ENCODE measurements at places on chromosomes 6 and 20.

- DNase-seq, result no peak
Measured at GRCh38 chr20:51529758-51530157, 12.8 kb downstream of the NFATC2 start.

DNA sequence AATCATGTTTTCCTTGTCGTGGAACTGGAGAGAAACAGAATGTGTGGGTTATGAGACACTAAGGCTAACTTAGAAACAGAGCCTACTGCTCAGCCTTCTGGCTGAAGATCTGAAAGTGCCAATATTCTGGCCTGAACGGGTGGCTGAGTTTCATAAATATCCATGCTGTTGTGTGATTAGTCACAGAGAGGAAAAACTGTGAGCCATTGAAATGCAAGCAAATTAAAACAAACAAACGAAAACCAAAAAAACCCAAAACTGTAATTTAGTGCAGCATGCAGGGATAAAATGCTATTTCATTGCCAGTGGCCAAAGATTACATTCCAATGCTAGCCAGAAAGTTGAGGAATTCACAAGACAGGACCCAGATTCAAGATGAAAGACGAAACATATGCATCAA is 315.1 kb downstream of the UBE3D start:
- DNase-seq, result no peak

- DNase-seq, result no peak
Measured at GRCh38 chr6:158999154-158999665, 792 bp downstream of the RSPH3 start.

GRCh38 chr6:148435386-148435785 is 92.7 kb downstream of the SASH1 start:
- DNase-seq, result no peak

DNA sequence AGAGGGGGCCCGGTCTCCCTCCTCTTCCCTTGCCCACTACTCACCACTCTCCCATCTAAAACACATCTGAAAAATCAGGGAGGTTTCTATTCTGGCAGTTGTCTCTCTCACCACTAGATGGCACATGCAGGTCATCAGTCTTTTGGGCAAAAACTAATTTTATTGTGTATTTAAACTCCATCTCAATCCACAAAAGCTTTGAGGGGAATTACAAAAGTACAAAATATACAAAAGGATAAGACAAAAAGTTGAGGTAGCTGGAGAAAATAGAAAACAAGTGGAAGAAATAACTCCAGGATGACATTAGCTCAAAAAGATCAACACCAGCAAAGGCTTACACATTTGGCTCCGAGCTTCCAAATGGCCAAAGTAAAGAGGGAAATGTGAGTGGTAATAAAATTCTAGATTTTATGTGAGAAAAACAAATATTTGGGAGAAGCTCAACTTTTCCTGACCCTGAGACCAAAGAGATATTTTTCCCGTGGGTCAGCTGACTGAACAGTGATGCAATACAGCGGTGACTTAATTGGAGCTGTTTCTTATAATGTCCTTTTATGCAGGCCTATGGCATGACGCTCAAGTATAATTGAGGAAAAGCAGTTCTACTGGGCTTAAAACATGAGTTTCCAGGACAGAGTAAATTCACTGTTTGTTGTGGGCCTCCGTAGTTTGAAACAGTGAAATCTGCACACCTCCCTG is 79.8 kb upstream of the CHD6 start:
- DNase-seq, result no peak

- DNase-seq, result no peak
Measured at GRCh38 chr6:44699851-44700250, 312.3 kb downstream of the CDC5L start.

DNA sequence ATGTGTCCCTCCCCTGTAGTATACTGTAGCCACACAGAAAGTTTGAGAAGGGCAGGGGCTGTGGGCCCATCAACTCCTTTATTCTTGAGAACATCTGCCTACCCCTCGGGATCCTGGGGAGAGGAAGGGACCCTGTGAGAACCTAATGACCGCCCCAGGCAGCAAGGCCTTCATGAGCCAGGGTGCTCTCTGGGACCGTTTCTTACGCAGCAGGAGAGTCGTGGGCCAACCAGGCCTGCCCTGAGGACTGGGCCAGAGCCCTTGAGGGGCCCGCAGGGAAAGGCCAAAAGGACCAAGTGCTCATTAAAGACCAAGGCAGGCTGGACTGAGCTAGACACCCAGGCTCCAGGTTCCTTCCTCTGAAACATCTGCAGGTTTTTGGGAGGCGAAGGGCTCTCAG is 5.2 kb downstream of the SGK2 start:
- no peak for DNase-seq

- no peak for DNase-seq
Measured at GRCh38 chr20:37314099-37314498, 24.6 kb downstream of the MANBAL start.

- no peak for DNase-seq
Measured at GRCh38 chr20:41249411-41250281, 67.9 kb downstream of the ZHX3 start.

DNA sequence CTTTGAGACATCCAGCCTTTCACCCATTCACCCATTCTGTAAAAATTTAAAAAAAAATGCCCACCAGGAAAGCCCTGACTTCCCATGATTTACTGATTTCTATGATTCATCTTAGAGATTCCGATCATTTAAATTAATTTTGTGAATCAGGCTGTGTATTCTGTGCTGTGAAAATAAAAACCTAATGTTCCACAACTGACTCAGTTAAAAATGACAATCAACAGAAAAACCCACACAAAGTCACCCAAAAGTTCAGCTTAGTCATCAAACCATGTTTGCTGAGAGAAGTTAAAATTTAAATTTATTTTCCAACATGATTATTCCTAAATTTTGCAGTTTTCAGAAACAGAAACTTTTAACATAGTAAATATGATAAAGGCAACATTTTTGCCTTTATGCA is 509.9 kb downstream of the TENT5A start:
- no peak for DNase-seq

DNA sequence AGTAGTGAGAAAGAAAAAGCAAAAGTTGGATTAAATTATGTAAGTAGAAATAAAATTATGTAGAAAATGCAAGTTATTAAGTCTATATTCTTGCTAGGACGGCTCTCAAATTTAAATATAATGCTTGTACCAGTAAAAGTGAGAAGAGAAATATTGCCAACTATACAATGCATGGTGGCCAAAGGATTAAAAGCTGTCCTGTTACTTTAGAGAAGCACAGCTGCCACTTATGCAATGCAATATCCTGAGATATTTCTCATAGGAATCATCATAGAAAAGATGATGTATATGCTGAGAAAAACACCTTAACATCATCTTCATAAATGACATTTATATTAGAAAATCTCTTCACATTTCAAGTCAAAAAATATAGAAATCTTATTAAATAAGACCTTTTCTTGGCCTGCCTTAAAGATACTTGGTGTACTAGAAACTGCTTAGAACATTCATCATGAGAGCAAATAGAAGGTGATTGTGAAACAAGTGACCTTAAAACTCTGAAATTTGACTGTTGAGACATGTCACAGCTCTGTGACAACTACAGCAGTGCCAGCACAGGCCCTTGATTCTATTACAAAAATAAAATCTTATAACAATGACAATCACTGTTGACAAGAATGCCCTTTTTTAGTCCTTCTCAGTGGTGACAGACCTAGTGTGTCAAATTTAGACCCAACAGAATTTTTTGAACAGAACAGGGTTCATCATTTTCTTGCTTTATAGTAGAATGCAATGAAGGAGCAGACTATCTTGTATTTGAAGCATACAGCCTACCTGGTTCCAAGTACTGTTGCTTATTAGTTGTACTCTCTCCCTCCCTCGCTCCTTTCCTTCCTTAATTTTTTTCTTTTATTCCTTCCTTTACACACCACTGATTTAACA is 173.1 kb downstream of the CLVS2 start:
- DNase-seq, result no peak

- no peak for DNase-seq
Measured at GRCh38 chr6:120924214-120924613, 410.1 kb downstream of the TBC1D32 start.

DNA sequence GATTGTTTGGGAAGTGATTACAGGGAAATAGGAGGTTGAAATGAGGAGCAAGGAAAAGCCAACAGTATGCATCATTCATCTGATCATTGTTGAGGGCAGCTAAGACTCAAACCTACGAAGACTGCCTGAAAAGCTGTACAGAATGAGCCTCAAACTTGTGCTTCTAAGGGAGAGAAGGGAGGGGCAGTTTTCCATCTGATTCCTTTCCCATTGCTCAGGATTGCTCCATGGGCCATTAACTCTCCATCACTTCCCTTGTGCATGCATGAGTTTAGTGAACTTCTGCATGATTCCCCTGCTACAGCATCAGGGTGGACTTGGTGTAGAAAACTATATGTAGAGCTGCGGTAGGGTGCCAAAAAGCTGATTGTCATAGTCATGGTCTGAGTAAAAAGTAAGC is 742.7 kb upstream of the SLC35B3 start:
- no peak for DNase-seq

DNA sequence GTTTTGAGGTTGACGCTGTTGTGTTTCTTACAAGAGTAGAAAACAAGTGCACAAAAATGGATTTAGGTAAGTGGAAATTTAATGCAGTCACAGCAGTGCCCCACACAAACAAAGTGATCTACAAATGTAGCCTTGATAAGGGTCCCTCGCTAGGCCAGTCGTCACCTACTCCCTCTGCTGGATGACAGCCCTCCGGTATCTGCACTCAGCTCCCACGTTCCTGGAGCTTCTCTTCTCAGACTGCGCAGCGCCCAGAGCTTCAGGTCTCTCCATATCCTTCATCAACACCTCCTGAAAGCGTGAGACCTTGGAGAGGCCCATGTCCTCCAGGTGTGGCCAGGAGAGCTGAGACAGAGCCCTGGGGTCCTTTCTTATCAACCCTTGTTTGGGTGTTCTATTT is 58.3 kb upstream of the MAP3K4 start:
- no peak for DNase-seq

DNA sequence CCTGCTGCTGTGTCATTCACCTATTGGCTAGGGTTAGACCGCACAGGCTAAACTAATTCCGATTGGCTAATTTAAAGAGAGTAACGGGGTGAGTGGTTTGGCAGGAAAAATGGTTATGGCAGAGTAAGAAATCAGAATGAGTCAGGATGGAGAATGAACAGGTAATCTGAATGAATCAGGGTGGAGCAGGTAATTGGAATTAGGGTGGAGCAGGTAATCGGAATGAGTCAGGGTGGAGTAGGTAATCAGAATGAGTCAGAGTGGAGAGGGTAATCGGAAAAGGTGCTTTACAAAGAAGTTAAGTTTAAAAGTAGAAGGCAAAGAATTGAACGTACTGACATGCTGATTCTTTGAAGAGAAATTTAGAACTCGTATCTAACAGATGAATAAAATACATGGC is 11.7 kb downstream of the SLC35A1 start:
- DNase-seq, result no peak

DNA sequence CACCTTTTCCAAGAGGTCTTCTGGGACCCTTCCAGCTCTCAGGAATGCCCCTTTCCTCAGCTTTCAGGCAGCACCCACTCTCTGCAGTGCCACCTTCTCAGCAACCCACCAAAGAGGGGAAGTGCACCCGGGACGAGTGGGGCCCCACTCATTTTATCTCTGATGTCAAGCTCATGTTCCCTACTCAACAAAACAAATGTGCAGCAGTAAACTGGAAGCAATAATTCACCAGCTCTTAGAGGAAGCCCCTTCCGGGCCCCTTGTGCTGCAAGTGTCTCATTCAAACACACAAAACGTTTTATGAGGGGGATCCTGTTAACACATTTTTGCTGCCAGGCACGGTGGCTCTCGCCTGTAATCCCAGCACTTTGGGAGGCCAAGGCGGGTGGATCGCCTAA is 13.6 kb downstream of the GFOD1 start:
- DNase-seq, result no peak

DNA sequence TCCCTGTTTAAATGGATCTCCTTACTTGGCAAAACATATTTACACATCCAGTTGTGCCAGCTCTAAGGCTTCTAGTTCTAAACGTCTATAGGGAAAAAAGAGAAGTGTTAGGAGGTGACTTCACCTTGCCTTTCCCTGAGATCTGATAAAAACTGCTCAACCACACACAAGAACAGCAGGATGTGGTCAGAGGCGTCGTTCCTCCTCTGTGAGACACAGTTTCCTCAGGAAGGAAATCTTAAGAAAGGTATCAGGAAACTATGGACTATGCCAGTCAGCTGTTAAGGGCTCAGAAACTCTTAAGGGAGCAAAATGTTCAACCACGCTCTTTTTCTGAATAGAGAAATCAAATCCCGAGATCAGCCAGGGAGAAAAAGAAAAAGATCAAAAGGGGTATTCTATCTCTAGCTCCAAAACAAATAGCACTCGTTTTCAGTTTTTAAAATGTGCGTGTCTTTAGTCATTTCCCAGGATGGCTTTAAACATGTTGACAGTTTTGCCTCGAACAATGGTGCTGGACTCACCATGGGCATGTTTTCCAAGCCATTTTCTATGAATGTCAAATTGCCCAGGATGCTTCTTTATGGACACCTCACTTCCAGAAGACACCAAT is 154.5 kb downstream of the HACE1 start:
- DNase-seq, result no peak

DNA sequence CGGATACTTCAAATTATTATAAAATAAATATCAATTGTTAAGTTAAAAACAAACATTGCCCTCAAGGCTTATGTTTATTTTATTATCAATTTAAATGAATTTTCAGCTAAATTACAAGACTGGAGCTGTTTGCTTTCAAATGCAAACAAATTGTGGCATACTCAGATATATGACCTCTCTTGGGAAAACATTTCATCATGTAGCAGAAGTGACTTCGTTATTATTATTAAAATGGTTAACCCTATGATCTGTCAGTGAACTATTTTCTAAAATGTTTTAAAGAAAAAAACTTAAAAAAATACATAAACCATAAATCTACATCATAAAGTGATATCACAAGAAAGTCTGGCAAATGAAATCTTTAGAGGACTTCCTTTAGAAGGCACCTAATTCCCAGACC is 72.5 kb downstream of the MAN1A1 start:
- DNase-seq, result no peak

- DNase-seq, result no peak
Measured at GRCh38 chr6:40626886-40627285, 39.7 kb upstream of the LRFN2 start.

DNA sequence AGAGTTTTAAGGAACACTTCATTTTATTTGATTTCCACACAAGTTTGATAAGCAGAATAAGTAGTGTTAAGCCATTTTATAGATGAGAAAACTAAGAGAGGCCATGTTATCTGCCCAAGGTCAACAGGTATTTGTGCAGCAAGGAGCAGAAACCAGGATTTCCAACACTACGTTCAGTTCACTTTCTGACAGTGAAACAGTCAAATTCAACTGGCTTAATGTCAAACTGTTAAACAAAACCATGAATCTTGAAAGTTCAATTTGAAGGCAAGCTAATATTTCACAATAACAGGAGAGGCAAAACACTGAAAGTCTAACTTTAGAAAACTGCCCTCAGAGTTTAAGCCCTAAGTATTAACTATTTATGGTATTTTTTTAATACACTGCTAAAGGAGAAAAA is 32.6 kb downstream of the DTNBP1 start:
- DNase-seq, result no peak

GRCh38 chr6:85544776-85545175 is 48.9 kb downstream of the SNX14 start:
- DNase-seq, result no peak

Data from A549 (cell line).